ENCODE measurements at places on chromosomes 6 and 20.

- DNase-seq, result no peak
These were observed 203.7 kb upstream of the FOXQ1 start for GRCh38 chr6:1108198-1108597.

- DNase-seq, result no peak
These were observed 175.1 kb upstream of the IMPG1 start for GRCh38 chr6:76247527-76247926.

DNA sequence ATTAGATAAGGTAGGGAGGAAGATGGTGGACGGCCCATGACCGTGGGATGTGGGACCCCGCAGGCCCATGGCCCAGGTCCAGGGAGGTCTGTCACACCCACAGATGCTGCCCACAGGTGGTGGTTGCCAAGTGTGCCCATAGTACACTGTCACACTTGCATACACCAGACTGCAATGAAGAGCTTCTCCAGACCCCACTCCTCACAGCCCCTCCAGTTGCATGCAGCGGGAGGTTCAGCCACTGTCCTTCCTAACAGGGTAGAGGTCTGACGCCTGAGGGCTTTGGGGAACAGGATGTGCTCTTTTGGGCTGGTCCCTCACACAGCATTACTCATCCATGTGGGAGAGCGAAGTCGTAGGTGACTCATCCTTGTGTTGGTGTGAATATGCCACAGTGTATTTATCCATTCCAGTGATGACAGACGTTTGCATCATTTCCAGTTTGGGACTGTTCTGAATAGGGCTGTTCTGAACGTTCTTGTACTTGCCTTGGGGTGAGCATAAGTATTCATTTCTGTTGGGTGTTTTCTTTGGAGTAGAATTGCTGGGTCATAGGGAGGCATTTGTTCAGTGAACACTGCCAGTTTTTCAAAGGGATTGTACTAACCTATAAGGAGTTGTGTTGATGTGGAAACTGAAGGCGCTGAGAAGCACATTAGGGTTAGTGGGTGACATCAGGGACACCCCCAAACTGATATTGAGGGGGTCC, 10.1 kb upstream of the PYGB start:
- DNase-seq, result no peak

- no peak for DNase-seq
These were observed 3.8 kb upstream of the E2F1 start for GRCh38 chr20:33689973-33690372.

GRCh38 chr6:168071620-168072019, 7.4 kb downstream of the FRMD1 start:
- DNase-seq, result no peak

- DNase-seq, result no peak
These were observed 204.6 kb downstream of the NKAIN2 start for GRCh38 chr6:124008000-124008987.

DNA sequence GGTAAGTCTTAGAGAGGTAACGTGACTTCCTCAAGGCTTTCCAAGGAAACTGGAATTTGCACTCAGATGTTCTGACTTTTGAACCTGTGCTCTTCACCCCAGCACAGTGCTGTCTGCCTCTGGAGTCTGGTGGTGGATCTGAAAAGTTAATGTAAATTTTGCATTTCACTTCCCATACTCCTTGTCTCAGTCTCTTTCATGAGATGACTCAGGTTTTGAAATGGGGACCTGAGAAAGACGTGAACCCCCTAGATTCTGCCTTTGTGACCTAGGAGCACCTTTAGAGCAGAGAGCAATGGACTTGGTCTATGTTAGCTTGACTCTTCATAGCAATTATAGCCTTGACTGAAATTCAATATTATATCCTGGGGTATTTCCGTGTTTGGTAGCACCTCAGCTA, 223.0 kb downstream of the QKI start:
- no peak for DNase-seq

GRCh38 chr6:87482366-87482765, 9.6 kb downstream of the SLC35A1 start:
- no peak for DNase-seq

- no peak for DNase-seq
These were observed 7.1 kb downstream of the RRBP1 start for GRCh38 chr20:17674722-17675518.

GRCh38 chr6:1554476-1555310, 55.0 kb upstream of the FOXC1 start:
- no peak for DNase-seq

DNA sequence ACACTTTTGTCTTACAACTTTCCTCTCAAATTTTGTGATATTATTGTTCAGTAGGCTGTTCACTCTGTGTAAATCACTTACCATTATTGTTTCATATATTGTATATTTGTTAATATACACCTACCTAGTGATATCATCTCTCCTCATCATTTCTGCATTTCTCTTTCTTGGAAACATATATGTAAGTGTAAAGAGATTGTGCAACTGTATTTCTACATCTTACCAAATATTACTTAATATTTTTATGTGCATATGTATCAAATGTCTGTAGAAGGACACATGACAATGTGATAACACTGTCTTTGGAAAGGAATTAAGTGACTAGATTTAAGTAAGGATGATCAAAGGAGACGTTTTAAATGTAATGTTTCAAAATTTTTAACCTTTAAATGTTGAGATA, 30.2 kb downstream of the ZNF322 start:
- no peak for DNase-seq

GRCh38 chr6:63530991-63531390, 41.3 kb upstream of the LOC128125822 start:
- no peak for DNase-seq

GRCh38 chr20:17967521-17968365, 851 bp downstream of the SNX5 start:
- DNase-seq, result no peak

DNA sequence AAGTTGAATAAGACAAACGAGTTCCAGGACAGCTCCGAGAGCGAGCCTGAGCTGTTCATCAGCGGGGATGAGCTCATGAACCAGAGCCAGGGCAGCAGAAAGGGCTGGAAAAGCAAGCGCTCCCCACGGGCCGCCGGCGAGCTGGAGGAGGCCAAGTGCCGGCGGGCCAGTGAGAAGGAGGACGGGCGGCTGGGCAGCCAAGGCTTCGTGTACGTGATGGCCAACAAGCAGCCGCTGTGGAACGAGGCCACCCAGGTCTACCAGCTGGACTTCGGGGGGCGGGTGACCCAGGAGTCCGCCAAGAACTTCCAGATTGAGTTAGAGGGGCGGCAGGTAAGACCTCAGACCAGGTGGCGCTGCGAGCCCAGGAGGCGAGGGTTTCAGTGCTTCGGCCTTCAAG, 56.0 kb upstream of the TMEM181 start:
- no peak for DNase-seq

DNA sequence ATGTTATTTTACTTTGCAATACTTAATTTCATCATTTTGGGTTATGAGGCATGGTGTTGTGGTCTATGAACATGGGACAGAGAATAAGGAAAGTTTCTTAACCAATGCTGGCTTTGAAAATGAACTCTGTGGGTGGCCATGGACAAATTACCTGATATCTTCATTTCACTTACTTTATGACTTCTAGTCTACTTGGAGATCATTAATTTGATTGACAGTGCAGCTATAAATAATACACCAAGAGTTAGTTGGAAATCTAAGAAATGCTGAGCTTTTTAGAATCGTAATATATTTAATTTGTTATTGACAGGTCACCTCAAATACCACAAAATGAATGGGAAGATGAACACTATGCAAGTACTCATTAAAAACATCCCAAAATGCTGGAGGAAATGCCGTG, 140.4 kb downstream of the CENPW start:
- DNase-seq, result no peak

DNA sequence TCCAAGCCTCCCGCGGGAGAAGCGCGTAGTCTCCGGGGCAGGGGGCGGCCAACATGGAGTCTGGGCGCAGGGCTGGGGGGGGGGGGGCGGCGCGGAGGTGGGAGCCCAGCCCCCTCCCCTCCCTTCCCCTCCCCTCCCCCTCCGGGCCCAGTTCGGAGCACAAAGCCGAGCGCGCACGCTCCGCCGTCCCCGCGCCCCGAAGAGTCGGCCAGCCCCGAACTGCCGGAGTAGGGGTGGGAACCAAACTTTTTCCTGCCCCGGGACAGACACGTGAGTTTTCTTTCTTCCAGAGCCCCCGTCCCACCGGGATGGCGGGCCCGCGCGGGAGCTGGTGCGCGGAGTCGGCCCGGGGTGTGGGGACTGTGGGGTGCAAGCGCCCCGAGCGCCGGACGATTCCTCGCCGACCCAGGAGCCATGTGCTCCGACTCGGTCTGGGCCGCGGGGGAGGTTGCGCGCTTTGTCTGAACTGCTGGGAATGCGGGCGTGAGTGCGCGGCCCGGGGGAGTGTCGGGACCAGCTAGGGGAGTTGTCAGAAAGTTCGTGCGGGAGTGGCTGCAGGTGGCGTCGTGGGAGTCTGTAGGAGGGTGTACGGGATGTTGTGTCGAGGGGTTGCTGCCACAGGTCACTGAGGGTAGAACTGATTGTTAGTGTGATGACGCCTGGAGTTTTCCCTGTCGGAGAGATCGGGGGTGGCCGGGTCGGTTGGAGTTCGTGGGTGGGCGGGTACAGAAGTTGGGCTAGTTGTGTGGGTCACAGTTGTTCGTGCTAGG, 1.2 kb downstream of the TGIF2 start:
- DNase-seq, result peak; percentile 76

GRCh38 chr20:43821795-43822194, 92.9 kb upstream of the TOX2 start:
- no peak for DNase-seq
